ENCODE measurements at places on chromosomes 7 and 10.

- DNase-seq = no peak
These were observed 13.3 kb downstream of the ZCCHC24 start for GRCh38 chr10:79431891-79432831.

- no peak for DNase-seq
These were observed 70.7 kb upstream of the EZH2 start for GRCh38 chr7:148954766-148955165.

DNA sequence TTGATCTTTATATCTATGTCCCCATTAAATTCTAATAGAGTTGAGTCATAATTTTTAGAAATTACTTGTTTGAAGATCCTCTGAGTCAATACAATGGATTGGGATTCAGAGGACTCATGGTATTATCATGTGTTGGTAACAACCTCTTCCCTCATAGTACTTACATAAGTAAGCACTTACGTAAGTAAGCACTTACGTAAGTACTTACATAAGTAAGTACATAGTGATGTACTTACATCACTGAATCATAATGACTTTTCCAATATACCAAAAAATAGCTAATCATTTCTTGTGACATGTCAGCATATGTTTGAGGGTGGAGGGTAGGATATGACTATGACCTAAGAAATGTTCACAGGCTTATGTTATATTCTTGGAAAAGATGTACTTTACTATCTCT, 740.5 kb downstream of the SORCS1 start:
- no peak for DNase-seq

DNA sequence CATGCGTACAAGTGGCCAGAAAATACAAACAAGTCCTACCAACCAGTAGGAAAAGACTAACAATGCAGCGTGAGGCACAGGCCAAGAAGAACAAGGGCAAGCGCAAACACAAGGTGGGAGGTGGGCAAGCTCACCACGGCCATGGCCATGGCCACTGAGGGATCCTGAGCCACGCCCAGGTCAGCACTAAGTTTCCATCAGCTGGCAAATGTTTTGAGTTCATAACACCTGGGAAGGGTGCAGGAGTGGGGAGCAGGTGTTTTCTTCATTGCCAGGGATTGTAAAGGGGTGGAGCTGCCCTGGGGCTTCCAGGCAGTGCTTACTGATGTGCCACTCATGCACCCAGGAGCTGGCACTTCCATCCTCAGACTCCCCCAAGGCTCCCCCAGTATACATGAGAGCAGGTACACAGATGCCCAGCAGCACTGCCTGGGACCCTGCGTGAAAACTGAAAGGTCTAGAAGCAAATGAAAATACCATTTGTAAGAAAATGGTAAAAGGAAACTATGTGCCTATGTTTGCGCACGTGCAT, 139.2 kb upstream of the RET start:
- DNase-seq = no peak

GRCh38 chr10:72794260-72794659, 99.3 kb upstream of the OIT3 start:
- DNase-seq = no peak

DNA sequence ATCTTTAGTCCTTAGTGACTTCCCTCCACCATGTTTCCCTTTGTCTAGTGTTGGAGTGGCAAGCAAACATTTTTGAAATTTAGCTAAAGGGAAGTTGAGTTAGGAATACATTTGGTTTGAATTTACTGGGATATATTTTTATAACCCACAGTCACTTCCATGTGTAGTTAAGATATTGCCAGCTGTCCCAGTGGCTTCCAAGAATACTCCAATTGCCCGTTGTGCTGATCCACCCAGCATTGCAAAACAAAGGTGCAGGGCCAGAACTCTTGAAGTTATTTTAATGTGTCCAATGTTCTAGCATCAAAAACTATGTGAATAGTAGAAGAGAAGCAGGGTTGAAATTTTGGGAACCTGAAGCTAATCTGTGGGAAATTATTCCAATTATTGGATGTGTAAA, 2.5 kb upstream of the P4HA1 start:
- DNase-seq = no peak

DNA sequence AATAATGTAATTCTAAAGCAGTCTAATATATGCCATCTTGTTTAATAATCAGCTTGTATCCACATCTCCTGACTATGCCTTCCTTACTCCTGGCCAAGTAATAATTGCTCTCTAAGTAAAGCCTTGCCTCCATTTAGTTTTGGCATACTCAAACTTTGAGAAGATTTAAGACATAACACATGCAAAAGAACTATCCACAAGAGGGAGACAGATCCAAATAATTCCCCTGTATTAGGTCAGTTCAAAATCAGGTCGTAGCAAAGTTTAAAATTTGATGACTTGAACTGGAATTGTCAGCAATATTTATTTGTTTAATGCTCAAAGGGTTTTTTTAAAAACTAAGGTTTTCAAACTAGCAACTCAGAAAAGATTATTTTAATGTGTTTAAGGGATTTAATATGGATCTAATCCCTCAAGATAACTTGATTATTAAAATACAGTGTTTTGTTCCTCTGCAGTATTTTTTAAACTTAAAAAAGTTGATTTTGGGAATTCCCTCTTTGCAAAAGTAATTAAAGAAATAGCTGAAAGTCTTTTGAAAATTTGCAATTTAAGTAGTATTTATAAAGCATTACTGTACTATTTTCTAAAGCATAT, 95.3 kb downstream of the HDAC9 start:
- DNase-seq = peak; percentile 36

DNA sequence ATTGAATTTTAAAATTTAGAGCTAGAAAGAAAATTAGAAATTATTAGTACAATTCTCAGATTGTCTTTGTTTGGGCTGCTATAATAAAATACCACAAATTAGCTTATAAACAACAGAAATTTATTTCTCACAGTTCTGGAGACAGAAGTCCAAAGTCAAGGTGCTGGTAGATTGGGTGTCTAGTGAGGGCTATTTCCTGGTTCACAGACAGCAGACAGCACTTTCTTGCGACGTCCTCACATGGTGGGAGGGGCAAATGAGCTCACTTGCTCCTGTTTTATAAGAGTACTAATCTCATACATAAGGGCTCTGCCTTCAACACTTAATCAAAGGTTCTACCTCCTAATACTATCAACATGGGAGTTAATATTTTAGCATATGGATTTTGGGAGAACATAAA, 134.1 kb downstream of the MDFIC start:
- no peak for DNase-seq

- peak; percentile 74 for DNase-seq
These were observed 2.4 kb upstream of the CNOT4 start for GRCh38 chr7:135512135-135512887.

DNA sequence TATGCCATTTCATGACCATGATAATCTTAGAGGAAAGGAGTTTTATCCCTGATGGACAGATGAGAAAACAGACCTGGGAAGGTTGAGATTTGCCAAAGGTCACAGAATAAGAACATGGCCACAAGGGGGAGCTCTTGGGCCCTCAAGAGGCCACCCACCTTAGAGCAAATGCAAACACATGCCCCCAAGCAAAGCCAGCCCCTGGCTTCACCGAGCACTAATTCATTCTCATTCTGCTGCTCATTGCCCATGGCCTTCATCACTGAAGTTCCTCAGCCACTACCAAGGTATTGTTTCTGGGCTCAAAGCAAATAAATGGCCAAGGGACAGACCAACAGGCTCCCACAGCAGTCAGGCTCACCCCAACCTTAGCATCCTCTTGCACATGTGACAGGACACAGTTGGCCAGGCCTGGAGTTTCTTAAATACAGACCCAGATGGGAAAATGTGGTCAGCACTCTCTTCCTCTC, 44.2 kb downstream of the PDLIM1 start:
- peak; percentile 35 for DNase-seq

- DNase-seq = no peak
These were observed 192.7 kb downstream of the CELF2 start for GRCh38 chr10:11210211-11210922.

GRCh38 chr7:138510003-138510402, 49.9 kb downstream of the TRIM24 start:
- no peak for DNase-seq

- DNase-seq = no peak
These were observed 1.3 kb downstream of the VSIR start for GRCh38 chr10:71771821-71772617.

DNA sequence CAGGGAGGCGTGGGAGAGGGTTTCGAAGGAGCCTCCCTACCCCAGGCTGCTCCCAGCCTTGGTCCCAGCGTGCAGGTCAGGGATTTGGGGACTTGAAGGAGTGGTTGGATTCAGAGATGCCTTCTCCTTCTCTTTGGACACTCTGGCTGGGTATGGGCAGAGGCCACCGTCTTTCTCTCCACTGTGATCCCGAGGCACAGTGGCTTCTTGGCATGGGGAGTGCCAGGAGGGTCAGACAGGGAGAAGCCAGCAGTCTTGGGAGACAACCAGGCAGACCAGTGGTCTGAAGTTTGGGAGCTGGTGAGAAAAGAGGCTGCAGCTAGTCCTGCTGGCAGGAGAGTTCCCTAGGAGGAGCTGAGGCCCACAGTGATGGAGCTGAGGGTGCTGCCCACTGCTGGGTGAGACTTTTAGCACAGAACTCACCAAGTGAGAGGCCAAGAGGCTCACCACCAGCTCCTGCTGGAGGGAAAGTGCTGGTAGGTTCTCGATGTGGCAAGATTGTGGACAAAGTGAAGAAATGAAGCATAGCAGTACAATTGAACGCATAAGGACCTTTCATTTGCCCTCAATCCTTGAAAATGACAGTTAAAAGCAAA, 35.2 kb upstream of the WDFY4 start:
- peak; percentile 65 for DNase-seq

- DNase-seq = peak; percentile 55
These were observed 3.1 kb downstream of the KLLN start for GRCh38 chr10:87860156-87860795.

DNA sequence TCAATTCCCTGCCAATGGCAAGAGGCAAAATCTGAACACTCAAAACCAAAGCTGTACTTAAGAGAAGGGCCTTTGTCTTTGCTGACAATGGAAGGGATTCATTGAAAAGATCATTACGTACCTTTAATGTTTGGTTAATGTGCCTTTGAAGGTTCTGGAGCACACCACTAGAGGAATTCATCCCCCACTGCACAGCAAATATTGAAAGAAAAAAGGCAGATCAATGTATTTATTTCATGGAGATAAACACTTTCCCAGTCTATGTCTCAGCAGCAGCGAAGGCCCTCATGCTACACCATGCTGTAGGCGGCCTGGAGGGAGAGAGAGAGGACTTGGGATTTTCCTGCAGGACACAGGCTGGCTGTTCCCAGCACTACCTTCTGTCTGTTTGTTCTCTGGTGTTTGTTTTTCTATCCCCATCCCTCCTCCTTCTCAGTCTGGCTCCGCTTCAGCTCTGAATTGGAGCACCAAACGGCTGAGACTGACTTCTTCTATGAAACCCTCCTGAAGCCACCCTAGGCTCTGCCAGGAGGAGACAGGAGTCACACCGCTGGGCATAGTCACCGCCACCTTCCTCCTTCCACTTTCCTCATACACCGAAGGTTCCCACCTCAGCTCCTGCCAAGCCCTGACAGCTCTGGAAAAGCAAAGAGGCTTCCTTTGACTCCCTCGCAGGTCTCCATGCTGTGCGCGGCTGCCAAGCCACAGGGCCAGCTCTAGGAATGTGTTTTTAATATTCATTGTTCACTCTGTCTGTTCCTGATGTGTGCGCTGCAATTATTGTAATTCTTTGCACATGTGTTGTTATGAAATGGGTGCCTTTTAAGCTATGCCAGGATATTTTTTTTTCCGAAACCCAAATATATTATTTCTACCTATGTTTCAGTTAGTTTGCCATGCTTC, 301.5 kb downstream of the FZD1 start:
- DNase-seq = peak; percentile 28

DNA sequence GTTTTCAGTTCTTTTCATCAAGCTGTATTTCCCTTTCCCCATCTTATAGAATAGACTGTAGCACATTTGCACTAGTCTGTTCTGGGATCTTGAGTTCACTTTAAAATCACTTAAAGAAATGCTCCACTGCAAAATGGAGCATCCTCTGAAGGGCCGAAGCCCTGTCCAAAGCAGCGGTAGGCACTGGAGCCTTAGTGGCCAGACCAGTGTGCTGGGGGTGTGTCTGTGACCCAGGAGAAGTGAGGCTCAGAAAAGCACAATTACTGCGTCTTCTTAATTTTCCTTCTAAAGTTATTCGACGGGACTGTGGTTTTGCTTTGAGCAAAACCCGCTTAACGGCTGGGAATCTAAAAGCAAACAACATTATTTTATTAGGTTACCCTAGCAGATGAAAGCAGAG, 205.7 kb downstream of the SLC25A13 start:
- DNase-seq = no peak

DNA sequence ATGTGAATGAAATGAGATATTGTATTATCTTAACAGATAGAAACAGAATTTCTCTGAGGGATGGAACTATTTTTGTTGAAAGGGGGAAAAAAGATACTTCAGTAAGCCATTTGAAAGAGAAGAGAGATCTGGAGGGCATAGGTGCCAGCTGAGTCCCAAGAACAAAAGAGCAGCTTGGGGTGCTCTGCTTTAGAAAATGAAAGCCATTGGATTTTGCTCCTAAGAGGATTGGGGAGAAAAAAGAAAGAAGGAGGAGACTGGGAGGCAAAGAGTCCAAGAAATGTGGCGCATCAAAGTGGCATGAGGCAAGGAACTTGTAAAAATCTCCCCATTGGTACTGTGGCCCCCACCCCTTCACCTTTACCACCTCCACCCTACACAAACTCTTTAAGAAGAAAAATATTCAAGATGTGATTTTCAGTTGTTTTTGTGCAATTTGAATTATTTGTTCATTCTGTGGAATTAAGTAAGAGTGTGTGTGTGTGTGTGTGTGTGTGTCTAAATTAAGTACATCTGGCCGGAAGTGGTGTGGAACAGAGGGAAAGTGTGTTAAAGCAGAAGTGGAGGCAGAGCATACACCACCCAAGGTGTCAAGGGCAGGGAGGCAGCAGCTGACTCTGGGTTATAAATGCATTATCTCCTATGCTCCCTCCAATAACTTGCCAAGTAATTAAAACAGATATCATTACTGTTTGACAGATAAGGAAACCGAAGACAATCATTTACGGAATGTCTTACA, 9.9 kb upstream of the GNAI1 start:
- no peak for DNase-seq

DNA sequence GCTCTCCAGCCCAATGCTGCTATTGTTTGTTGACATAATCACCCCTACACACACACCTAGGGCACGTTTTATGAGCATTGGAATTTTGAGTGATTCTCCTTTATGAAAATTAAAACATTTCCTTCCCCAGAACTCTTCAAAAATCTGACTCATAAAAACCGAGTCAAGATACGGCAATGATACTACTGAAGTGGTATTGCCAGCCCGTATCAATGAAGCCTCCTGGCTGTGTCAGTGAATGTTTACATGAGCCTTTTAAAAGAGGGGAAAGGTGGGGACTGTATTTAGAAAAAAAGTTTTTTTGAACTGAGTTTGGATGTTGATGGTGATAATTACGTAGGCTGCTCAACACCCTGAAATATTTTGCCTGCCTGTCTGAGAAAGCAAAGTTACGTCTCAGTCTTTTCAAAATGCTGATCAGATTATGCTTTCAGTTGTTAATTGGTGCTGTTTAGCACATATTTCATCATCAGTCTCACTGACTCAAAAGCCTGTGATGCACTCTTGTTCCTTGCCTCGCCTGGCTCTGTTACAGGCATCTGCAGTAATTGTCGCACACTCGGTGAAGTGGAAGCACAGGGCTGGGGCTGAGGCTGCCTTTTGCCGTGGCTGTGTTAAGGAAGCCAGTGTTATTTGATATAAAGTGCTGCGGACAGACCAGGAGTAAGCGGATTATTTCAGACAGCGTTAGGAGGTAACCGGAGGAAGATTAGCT, 157.4 kb upstream of the TCF7L2 start:
- DNase-seq = peak; percentile 37

- no peak for DNase-seq
These were observed 1.2 kb downstream of the PALD1 start for GRCh38 chr10:70479626-70480238.

Measured in globus pallidus (tissue), 1 donor.